Activated T-helper 1 cell treated with anti-CD3 and anti-CD28 coated beads, Interleukin-12 subunit alpha, Interleukin-12 subunit beta, Interleukin-2, Interleukin-4 antibody, amounts not matched to agents 30 ng/mL and 10 ng/mL and 1 ng/mL, durations not matched to agents 14 hours and 24 hours and 36 hours (primary cell): ENCODE measurements at places on chromosomes 1 and 21.

DNA sequence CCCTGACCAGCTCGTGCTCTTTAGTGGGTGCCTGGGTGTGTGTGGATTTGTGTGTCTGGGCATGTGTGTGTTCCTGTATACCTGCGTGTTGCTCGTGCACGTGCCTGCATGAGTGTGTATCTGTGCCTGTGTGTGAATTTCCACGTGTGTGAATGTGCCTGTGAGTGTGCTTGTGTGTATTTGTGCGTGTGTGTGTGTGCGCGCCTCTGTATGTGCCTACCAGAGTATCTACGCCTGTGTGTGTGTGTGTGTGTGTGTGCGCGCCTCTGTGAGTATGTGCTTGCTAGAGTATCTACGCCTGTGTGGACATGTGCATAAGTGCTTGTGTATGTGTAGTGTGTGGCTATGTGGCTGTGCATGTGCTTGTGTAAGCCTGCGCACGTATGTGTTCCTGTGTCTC, 691 bp upstream of the SELENBP1 start:
- no peak overlapping the region for H3K4me3 ChIP-seq
- H3K4me1 ChIP-seq = peaks cover 5% of the 10 kb centered on the region
- no peak for DNase-seq
- H3K27me3 ChIP-seq = peaks cover 5% of the 10 kb centered on the region
- no peaks in the 10 kb centered on the region for H3K36me3 ChIP-seq

DNA sequence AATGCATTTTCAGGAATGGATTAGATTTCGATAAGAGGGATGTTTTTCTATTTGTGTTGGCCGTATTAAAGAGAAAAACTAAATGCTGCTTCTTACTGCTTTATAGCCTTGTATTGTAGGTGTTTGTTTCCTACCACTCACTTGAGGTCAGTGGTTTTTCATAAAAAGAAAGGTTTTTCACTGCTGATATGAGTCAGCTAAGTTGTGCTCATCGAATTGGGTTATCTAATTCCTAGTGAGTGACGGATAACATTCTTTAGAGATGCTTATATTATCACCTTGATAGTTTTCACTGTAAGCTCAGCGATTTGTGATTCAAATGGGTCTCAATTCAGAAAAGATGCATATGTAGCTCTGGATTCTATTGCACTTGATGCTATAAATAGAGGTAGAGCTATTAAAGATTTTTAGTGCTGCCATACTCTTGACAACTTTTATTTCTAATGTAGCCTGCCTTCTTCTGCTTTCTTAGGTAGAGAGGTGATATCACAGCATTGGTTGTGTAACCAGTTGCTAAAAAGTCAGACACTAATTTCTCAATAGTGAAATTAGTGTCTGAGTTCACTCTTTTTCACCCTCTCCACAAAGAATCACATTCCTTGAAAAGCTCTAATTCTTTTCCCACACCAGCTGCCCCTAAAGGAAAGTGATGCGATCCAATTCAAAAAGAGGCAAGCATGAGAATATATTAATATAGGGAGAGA, 180.0 kb downstream of the RASAL2 start:
- no peaks in the 10 kb centered on the region for H3K4me1 ChIP-seq
- no peak overlapping the region for H3K4me3 ChIP-seq
- no peaks in the 10 kb centered on the region for H3K36me3 ChIP-seq
- no peak for DNase-seq
- H3K27me3 ChIP-seq = no peaks in the 10 kb centered on the region

GRCh38 chr1:65255656-65256050, 53.7 kb upstream of the DNAJC6 start:
- H3K27ac ChIP-seq = no peak overlapping the region
- H3K4me3 ChIP-seq = peak overlapping the region; percentile 93
- H3K27me3 ChIP-seq = peaks cover 19% of the 10 kb centered on the region
- peaks cover 45% of the 10 kb centered on the region for H3K4me1 ChIP-seq

GRCh38 chr21:45583831-45584509, 41.7 kb upstream of the SLC19A1 start:
- H3K36me3 ChIP-seq = peaks cover 4% of the 10 kb centered on the region
- peaks cover 8% of the 10 kb centered on the region for H3K27me3 ChIP-seq
- DNase-seq = no peak
- H3K4me3 ChIP-seq = no peak overlapping the region
- no peak overlapping the region for H3K27ac ChIP-seq

- H3K4me1 ChIP-seq = peaks cover 8% of the 10 kb centered on the region
- H3K27ac ChIP-seq = no peak overlapping the region
- no peak for DNase-seq
- no peak overlapping the region for H3K4me3 ChIP-seq
- H3K27me3 ChIP-seq = no peaks in the 10 kb centered on the region
- H3K36me3 ChIP-seq = no peaks in the 10 kb centered on the region
Observed at GRCh38 chr1:234823191-234824176, 213.5 kb upstream of the IRF2BP2 start.

DNA sequence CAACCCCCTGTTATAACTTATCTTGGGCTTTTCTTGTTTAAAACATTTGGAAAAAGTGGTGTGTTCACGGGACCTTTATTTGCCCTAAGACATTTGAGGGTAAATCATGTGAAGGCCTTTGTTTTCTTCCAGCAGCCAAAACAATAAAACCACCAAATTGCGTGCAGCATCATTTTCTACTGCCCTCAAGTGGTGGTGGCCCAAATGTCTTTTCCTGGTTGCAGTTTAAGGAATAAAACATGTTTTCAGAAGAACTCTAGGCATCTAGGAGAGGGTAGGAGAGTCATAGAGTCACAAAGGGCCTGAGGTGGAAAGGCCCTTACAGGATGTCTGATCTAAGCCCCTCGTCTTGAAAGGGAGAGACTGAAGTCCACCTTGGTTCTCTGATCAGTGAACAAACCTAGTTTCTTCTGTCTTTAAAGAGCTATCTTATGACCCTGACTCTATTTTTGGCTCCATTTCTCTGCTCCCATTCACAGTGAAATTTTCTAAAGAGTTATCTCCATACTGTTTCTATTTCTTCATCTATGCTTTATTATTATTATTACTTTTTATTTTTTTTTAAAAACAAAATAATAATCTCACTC, 16.0 kb upstream of the EPS15 start:
- H3K4me1 ChIP-seq = peaks cover 14% of the 10 kb centered on the region
- no peak for DNase-seq

- no peaks in the 10 kb centered on the region for H3K4me1 ChIP-seq
- H3K27me3 ChIP-seq = peaks cover 12% of the 10 kb centered on the region
- no peak for DNase-seq
- no peak overlapping the region for H3K4me3 ChIP-seq
- no peaks in the 10 kb centered on the region for H3K36me3 ChIP-seq
- no peak overlapping the region for H3K27ac ChIP-seq
Observed at GRCh38 chr1:11703357-11704193, 12.1 kb downstream of the DRAXIN start.

DNA sequence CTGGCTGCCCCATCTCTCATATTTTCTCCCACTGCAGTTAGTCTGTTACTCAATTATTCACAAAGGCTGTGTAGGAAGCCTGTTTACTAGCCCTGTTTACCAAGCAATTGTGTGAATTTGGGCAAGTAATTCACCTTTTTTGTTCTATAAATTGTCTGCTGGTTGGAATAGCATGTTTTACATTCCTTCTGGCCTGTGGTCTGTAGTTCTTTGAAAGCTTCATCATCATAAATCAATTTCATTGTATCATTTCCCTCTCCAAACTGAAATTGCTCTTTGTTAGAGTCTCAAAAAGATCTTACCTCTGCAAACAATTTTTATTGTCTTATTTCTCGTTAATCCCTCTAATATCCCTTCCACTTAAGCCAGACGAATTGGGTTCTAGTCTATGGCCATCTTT, 1059.5 kb upstream of the ADGRL4 start:
- no peaks in the 10 kb centered on the region for H3K4me1 ChIP-seq
- DNase-seq = no peak
- H3K36me3 ChIP-seq = no peaks in the 10 kb centered on the region
- H3K27me3 ChIP-seq = no peaks in the 10 kb centered on the region
- no peak overlapping the region for H3K27ac ChIP-seq
- no peak overlapping the region for H3K4me3 ChIP-seq

- no peak for DNase-seq
- no peak overlapping the region for H3K27ac ChIP-seq
- no peaks in the 10 kb centered on the region for H3K27me3 ChIP-seq
- H3K4me1 ChIP-seq = no peaks in the 10 kb centered on the region
Observed at GRCh38 chr1:217275655-217276398, 355.1 kb downstream of the GPATCH2 start.

- no peak for DNase-seq
- peaks cover 21% of the 10 kb centered on the region for H3K36me3 ChIP-seq
- H3K27me3 ChIP-seq = no peaks in the 10 kb centered on the region
Observed at GRCh38 chr1:21344750-21345443, 54.6 kb upstream of the ECE1 start.

DNA sequence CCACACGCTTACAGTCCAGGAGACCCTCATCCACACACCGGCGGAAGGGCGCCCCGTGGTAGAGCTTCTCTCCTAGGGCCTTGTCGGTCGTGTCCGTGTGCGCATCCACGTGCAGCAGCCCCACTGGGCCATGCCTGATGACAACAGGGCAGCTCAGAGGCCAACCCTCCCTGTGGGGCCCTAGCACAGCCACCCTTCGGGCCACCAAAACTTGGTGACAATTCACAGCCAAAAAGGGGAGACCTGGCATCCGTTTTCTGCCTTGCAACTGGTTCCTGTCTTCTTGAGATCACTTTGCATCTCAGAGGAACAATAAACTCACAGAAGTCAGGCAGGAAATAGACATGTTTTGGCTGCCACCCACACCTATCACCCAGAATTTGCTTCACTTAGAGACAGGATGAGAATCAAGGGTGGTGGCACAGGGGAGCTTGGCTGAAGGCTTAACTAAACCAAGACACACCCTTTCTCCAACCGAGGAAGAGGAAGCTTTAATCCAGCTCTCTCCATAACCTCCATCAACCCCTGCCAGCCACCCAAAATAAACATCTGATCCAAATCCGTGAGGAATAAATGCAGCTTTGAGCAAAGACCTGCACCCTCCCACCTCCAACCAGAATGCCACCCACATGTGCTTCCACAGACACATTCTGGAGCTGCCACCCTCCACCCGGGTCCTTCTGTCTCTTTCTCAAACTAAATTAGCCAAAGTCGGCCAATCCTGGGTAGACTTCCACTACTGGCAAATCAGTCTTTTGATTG, 5.7 kb downstream of the AGMAT start:
- peak overlapping the region; percentile 75 for H3K4me3 ChIP-seq
- peaks cover 35% of the 10 kb centered on the region for H3K36me3 ChIP-seq
- H3K4me1 ChIP-seq = peaks cover 48% of the 10 kb centered on the region
- peak overlapping the region; percentile 90 for H3K27ac ChIP-seq
- no peaks in the 10 kb centered on the region for H3K27me3 ChIP-seq

DNA sequence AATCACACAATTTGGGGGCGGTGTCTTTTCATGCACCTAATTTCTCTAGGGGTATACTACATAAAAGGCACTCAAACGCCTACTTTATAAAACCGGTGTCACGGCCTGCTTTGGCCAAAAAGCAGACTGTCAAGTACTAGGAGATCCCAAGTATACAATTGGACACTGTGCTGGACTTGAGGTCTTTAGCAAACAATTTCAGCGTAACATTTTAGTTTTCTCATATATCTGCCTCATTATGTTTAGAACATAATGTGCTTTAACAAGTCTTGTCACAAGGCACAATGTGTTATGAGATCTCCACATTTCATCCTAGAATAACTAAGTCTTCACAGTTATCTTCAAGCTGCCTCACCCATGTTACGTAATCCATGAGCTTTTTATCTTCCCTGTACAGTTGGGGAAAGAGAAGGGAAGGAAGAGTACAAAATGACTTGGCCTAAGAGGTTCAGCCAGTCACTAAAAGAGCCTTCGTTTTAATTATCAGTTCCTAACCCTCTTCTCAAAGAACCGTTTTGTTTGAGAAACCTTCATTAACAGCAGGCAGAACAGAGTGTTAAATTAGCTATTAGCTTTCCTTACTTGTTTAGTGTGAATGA, 1.7 kb downstream of the SSX2IP start:
- H3K27ac ChIP-seq = peak overlapping the region; percentile 45
- peaks cover 52% of the 10 kb centered on the region for H3K4me1 ChIP-seq
- DNase-seq = no peak
- no peaks in the 10 kb centered on the region for H3K27me3 ChIP-seq
- peaks cover 4% of the 10 kb centered on the region for H3K36me3 ChIP-seq
- peak overlapping the region; percentile 84 for H3K4me3 ChIP-seq

DNA sequence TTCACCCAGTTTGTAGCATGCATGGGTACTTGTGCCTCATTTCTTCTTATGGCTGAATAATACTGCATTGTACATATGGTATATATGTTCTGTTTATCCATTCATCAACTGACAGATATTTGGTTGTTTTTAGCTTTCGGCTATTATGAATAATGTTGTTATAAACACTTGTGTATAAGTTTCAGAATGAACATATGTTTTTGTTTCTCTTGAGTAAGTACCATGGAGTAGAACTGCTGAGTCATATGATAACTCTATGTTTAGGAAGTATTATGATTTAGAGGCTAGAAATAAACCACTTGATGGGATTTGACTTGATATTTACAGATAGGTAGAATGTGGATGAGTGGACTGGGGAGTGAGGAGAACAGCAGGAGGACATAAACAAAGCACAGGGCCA, 48.6 kb downstream of the WNT2B start:
- no peak overlapping the region for H3K27ac ChIP-seq
- no peak overlapping the region for H3K4me3 ChIP-seq
- H3K4me1 ChIP-seq = peaks cover 7% of the 10 kb centered on the region
- DNase-seq = no peak

- no peaks in the 10 kb centered on the region for H3K36me3 ChIP-seq
- H3K4me3 ChIP-seq = no peak overlapping the region
- peak; percentile 25 for DNase-seq
- H3K27me3 ChIP-seq = peaks cover 8% of the 10 kb centered on the region
Observed at GRCh38 chr1:6108937-6109614, 63.4 kb downstream of the KCNAB2 start.

GRCh38 chr1:116131170-116131569, 20.0 kb downstream of the MAB21L3 start:
- peaks cover 20% of the 10 kb centered on the region for H3K27me3 ChIP-seq
- H3K4me1 ChIP-seq = peaks cover 17% of the 10 kb centered on the region
- no peak overlapping the region for H3K27ac ChIP-seq

DNA sequence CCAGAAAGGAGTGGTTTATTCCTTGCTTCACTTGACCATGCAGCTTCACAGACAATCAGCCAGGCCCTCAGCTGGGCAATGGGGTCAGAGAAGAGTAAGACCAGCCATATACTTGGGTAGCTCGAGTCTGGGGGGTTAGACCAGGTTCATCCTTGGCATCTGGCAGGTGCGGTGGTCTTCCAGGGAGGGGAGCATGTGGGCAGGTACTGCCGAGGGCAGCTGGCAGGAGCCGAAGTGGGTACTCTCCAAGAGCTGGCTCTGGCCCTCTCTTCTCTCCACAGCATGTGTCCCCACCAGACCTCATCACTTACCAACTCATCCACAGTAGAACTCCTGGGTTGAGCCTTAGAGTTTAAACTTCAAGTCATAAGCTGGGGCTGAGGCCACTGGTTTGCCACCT, 156.8 kb downstream of the FOXD2 start:
- peaks cover 21% of the 10 kb centered on the region for H3K27me3 ChIP-seq
- no peaks in the 10 kb centered on the region for H3K4me1 ChIP-seq
- no peaks in the 10 kb centered on the region for H3K36me3 ChIP-seq
- H3K27ac ChIP-seq = no peak overlapping the region

DNA sequence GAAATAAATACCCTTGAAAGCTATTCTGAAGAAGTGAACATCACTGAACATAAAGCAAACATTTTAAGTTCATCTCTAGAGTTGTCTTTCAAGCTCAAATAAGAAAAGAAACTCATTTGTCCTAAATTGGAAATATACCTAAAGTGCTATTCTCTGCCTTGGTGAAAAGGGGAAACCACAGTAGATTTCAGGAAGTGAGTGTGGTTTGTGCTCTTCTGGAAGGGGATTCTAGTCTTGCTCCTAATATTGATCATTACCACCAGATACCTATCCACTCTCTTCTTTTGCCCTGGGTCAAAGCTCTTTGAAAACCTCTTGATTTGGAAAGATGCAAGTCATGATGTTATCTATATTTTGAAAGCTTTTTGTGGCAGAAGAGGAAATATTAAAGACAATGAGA, 798.1 kb downstream of the ADGRL2 start:
- H3K36me3 ChIP-seq = no peaks in the 10 kb centered on the region
- H3K27me3 ChIP-seq = no peaks in the 10 kb centered on the region
- DNase-seq = no peak
- no peak overlapping the region for H3K4me3 ChIP-seq
